ENCODE measurements at places on chromosomes 1 and 21.

DNA sequence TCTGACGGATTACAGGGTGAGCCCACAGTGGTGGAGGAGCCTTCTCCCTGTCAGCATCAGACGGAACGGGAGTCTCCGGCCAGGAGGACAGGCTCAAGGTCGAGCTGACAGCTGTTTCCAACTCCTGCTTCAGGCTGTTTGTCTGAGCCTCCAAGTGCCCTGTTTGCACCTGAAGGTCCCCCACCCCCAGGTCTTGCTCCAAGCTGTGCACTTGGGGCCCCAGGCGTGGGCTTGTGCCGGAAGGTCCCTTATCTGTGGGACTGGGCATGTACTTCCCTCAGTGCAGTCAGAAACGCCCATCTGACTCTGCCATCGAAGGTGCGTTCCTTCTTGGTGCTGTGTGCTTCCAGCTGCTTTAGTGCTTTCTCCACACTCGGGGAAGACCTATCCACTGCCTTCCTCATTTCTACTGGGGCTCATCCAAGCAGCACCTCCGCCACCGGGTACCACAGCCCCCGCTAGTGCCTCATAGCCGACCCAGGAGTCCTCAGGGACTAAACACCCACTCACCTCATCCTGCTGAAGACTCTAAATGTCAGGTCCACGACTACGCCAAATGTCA lies 29.5 kb upstream of the CR2 start:
- DNase-seq = no peak

DNA sequence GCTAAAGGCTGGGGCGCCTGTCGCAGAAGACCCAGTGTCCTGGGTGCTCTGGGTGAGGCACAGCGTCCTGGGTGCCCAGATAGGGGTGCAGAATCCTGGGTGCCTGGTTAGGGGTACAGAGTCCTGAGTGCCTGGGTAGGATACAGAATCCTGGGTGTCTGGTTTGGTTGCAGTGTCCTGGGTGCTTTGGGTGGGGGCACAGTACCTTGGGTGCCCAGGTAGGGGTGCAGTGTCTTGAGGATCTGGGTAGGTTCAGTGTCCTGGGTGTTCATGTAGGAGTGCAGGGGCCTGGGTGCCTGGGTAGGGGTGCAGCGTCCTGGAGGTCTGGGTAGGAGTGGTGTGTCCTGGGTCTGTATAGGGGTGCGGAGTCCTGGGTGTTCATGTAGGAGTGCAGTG lies 178.7 kb downstream of the CAMTA1 start:
- no peak for DNase-seq

DNA sequence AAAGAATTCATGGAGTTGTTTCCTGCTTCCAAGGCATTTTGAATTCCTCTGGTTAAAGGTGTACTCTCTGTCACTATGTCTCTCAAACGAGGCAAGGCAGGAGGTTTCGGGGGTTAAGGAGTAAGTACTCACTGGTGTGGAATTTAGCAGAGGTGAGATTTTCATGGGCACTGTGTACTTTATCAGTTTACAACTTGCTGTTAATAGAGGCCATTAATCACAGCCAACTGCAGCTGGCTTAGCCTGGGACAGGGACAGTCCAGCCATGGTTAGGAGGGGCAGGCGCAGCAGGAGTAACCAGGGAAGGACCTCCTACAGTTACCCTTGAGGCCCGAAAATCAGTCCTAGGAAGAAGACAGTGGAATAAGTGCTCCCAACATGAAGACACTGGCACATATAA lies 18.1 kb upstream of the TMEM9 start:
- DNase-seq = no peak

GRCh38 chr1:53704804-53705445 lies 34.0 kb downstream of the GLIS1 start:
- DNase-seq = no peak

DNA sequence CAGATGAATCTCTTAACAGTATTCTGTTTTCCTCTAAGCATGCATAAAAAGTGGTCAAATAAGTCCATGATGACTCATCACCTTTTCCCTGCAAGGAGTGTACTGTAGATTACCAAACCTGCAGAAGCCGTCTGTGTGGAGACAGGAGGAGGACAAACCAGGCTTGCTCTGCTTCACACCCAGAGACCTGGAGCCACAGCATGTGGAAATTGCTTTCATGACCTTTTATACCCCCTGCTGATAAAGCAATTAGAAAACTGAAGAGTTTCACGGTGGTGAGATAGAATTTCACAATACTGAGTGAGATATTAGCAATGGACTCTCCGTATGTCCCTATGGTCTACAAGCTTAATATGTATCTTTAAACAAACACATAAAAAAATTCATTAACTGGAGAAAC lies 9.4 kb downstream of the CORT start:
- peak; percentile 66 for DNase-seq

- DNase-seq = no peak
Measured at GRCh38 chr21:29674343-29674742, 265.5 kb downstream of the GRIK1 start.

- DNase-seq = no peak
Measured at GRCh38 chr1:195894411-195894810, 713.8 kb downstream of the KCNT2 start.

GRCh38 chr1:63073309-63074306 lies 248.8 kb upstream of the FOXD3 start:
- DNase-seq = no peak

DNA sequence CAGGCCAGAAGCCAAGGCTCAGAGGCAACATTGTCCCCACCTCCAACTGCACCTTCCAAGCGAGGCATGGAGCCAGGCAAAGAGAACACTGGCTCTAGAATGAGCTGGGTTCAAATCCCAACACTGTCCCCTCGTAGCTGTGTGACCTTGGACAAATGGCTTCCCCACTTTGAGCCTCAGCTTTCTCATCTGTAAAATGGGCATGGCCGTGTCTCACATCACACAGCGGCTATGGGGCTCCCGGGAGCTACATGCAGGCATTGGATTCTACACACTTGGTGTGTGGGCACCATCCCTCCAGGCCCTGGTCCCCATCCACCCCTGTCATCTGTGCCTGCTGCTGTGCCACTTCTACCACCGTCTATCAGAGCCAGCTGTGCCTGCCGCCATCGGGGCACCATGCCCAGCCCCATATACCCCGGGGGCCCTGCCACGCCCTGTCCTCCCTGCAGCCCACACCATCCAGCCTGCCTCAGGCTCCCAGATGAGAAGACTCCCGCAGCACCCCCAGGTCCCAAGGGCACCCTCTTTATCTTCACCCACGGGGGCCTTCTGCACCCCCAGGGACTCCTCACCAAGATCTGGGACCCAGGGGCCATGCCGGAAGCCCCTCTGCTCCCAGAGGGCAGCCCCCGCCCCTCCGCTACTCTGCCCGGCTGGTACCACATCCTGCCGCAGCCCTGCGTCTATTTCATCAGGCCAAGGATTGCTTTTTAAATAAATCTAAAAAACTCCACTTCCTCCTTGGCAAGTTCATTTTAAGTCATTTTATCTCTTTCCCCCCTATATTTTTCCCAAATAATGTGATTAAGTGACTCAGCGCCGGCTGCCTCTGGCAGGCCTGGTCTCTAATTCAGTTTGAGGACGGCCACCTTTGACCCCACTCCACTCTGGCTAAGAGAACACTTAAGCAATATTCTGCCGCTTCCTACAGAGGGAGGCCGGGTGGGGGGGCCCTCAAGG lies 107.8 kb upstream of the TARDBP start:
- no peak for DNase-seq

- DNase-seq = no peak
Measured at GRCh38 chr1:40299366-40300248, 17.5 kb downstream of the COL9A2 start.

DNA sequence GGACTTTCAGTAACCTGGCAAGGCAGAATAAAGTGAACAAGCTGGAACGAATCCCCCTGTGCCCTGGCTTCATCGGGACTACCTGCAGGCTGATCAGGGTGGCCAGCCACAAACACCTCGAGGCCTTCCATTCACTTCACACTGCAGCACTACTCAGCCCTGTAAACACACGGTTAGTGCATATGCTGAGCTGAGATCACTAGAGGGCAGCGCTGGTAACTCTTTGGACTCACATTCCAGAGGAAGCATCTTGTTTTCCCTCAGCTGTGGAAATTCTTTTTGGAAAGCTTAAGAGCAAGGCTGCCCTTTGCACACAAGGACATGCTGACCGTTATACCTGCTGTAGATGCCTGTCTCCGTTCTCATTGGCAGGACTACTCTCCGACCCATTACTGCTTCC lies 32.1 kb downstream of the PCSK9 start:
- peak; percentile 71 for DNase-seq

DNA sequence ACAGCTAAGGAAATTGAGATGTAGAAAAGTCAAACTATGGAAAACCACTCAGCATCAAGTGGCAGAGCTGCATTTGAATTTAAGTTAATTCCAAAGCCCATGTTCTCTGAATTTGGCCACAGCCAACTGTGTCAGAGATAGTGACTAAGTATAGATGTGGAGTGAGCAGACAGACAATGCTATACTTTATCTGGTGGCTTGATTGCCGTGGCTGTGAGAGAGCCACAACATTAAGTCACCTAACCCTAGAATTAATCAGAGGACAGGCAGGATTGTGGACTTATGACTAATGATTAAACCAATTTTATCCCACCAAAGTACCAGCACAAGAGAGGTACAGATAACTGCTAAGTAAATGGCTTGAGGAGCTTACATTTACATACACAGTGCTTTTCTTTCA lies 209.8 kb downstream of the TPR start:
- no peak for DNase-seq

DNA sequence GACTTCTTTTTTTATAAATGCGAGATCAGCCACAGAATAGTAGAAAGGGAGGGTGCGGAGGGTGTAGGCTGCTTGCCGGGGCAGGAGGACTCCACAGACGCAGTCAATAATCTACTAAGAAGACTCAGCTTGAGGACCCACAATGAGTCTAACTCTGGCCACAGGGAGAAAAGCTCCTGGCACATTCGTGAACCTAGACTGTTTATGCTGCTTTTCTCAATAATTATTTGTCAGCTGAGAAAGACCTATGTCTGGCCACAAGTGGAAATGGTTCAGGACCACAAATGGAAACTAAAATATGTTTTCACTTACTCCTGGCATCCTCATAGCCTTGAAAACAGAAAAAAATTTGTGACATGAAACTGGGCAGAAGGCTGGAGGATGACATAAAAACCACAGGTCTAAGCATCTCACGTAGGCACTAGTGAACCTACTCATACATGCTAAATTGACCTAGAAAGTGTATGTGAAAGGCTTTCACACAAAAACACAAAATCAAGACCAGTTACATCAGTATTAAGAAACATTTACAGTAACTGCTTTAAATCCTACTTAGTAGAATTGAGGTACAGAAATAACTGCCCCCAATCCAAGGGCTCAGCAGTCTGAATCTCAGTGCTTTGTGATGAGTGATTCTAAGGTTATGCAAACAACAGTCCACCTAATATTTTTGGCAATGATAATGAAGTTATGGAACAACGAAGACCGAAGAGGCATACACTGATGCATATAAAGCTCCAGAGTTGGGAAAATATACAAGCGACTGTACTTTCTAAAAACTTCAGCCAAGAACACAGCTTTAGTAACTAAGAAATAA lies 159.5 kb downstream of the SLC45A1 start:
- DNase-seq = no peak

DNA sequence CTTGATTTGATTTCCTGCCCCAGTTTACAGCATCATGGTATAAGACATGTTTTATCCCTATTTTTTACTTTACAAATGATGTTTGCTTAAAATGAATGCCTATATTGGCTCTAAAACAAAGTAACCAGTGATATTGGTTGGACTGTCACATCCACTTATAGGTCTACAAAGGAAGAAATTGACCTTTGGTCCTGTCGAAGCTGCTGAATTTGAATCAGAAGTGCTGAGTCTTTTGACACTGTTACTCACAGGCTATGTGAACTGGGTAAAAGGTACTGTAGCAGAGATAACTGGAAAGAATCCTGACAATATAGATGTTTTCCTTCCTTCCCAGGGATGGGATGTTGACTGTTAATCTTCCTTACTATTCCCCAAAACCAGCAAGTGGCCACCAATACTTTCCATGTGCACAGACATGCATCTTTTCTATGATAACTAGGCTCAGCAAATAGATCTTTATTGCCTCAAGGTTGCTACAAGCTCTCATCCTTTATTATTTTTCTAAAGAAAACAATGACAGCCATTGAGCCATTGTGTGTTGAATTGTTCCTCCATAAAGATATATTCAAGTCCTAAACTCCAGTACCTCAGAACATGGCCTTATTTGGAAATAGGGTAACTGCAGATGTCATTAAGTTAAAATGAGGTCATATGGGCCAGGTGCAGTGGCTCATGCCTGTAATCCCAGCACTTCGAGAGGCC lies 175.9 kb upstream of the NR5A2 start:
- DNase-seq = no peak

DNA sequence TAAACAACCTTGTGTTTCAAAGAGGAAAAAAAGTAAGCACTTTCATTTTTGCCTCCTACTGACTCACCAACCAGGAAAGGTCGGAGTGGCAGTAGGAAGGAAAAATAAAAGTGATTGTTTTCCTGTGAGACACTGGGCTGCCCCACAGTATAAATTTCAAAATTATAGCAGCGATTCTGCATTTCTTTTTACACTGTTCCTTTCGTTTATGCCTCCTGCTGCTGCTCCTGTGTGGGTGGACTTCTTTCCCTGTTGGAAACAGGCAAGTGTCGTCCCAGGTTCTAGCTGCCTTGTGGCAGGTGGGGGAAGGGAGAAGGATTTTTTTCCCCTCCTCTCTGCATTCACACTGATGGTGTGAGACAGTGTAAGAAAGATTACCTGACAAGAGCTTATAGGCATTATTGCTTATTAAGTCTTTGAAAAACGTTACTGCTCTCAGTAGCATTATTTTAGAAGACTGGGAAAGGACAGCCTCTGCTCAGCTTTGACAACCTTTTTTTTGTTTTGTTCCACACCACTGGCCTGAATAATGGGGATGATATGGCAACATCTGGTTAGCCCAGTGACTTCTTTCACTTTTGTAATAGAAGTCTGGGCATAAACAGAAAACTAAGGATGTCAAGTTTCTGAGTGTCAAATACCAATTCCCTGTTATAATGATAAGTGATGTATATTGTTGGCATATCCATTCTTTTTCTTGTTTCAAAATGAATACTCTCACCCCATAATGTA lies 77.9 kb downstream of the NEK7 start:
- DNase-seq = no peak

DNA sequence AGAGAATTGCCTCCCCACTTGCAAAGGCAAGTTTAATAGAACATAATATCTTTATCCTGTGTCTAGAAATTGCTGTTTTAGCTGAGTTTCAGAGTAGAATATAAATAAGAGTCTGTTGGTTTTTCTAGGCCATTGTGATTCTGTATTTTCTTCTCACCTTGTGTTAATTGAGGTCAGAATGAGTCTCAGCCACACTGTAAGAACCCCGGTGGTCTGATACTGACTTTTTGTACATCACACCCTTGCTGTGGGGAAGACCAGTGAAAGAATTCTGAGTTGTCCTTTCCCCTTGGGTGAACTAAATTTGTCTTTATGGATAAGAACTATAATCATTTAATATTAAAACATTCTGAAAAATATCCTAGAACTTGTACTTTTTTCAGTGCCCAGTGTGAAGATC lies 6.8 kb downstream of the HIPK1 start:
- no peak for DNase-seq
